GM12878 (cell line): ENCODE measurements at places on chromosomes 5 and 9.
A peak's percentile ranks its signal among the peaks of the same experiment; 100 is the strongest.

- DNase-seq, result no peak
These were observed 6.3 kb downstream of the SHB start for GRCh38 chr9:38062498-38063362.

DNA sequence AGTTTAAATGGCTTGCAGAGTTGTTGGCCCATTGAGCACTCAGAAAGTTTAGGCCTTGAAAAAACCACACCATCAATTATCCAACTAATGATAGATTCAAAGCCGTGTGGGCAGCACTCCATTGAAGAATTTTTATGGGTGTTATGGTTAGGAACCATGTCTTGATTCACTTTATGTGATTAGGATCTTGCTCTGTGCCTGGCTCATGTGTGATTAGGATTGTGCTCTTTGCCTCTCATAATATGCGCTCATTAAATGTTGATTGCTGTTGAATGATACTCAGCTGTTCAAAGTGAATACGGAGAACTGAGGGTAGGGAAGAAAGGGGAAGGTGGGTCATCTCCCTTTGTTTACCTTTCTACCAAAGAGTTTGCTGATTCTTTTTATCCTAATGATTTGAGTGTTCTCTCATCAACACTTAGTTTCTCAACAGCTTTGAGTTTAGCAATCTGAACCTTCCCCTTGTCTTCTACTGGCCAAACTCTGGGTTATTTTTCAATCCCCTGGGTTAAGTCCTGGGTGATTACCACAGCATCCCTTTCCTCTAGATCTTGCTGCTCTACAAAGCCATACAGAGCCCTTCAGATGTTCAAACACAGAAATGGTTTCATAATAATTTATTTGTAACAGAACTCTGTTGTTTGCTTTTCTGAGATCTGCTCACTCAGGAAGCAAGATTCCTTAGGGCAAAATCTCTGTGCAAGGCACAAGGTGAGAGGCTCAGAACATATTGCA, 668.8 kb upstream of the RGMB start:
- DNase-seq, result no peak

DNA sequence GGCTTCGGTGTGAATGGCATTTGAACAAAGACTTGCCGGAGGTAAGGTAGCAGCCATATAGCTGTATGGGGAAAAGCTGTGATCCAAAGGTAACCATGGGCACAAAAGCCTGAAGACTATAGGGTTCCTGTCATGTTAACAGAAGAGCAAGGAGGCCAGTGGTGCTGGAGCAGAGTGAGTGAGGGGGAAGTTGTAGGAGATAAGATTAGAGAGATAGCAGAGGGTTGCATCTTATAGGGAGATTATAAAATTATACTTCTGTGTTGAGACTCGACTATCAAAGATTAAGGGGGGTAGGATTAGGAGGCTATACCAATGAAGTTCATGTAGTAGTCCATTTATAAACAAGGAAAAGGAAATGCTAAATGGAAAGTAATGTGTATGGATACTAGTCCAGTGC, 3.3 kb downstream of the NCBP1 start:
- no peak for DNase-seq

GRCh38 chr5:170757182-170757601, 26.3 kb upstream of the GABRP start:
- peak; percentile 25 for DNase-seq

DNA sequence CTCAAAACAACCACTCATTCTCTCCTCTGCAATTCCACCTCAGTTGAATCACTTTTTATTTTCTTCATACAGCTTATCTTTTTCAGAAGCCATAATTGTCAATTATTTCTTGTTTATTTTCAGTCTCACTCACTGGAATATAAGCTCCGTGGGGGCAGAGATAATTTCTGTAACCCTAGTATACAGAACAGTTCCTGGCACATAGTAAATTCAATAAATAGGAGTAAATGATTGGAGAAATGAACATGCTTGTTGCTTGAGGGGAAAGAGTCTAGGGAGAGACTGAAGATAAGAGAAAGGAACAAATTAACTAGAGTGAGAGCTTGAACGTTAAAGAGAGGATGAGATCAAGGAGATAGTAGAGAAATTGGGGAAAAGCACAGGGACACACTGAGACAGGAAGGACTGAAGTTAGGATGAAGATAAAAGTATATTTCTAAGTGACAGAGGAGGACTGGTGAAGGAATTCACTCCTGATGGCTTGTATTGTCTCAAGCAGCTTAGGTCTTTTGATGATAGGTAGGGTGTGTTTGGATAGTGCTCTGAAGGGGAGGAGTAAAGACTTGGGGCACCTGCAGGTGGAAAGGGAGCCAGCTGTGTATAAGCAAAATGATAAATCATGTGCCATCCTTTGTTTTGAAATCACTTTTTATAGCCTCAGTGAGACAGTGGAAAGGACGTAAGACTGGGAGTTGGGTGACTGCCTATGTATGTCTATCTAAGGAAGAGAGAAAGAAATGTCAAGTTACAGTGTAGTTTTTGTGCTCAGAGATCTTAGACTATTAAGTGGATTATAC, 2.2 kb downstream of the NAA35 start:
- no peak for DNase-seq

DNA sequence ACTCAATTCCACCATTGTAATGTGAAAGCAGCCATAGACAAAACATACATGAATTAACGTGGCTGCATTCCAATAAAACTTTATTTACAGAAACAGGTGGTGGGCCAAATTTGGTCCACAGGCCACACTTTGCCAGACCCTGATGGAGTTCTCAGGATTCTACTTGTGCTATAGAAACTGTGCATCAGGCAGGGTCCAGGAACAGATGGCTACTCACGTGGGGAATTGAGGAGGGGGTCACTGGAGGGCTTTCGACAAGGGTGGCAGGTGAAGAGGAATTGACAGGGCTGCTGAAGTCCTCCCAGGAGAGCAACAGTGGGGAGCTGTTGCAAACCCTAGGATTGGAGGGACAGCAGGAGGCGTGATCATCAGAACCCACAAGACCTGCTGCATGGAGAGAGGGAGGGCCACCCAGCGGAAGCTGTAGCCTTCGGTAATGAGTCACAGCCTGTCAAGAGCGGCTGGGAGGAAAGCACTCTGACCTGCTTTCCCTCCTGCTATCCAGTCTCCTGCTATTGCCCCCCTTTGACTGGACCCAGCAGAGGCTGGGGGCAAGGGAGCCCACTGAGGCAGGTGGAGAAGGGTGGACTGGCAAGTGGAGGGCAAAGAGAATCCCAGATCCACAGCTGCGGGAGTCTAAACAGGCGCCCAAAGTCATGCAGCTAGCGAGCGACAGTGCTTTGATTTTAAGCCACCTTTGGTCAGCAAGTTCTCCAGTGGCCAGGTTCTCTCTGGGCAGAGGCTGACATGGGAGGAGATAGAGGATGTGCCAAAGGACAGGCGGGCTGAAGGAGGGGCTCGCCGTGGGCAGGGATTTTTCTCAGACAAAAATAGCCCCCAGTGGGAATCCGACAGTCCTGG, 138.3 kb upstream of the SMIM23 start:
- no peak for DNase-seq

GRCh38 chr5:141618804-141619554, at the start of gene DIAPH1:
DIAPH1 (minus strand) TSS chr5:141619000; CDS start chr5:141618914, 86 bp downstream.
- peak; percentile 91 for DNase-seq

- DNase-seq, result no peak
These were observed 585 bp downstream of the NMUR2 start for GRCh38 chr5:152404494-152404893.

DNA sequence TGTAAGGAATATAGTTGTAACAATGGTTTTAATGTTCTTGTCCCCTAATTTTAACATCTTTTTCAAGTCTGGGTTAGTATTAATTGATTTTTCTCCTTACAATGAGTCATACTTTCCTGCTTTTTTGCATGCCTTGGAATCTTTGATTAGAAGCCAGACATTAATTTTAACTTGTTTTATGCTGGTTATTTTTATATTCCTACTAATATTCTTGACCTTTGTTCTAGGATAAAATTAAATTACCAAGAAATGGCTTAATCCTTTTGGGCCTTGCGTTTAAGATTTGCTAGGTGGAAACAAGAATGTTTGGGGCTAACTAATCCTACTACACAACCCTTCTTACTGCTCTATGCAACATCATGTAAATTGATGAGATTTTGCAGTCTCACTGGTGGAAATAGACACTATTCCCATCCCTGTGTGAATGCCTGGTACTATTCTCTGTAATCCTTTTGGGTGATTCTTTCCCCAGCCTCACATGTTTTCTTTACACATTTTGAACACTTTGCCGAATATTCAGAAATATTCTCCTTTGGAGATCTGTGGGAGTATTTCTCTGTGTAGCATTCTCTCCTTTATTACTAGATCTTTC, 47.2 kb downstream of the ZCCHC7 start:
- DNase-seq, result no peak
